Right atrium auricular region (tissue), 2 donors: ENCODE measurements at places on chromosomes 4 and X.
A peak's percentile ranks its signal among the peaks of the same experiment; 100 is the strongest.

GRCh38 chr4:174764105-174764729 is 64.8 kb downstream of the GLRA3 start:
- no peak for DNase-seq

DNA sequence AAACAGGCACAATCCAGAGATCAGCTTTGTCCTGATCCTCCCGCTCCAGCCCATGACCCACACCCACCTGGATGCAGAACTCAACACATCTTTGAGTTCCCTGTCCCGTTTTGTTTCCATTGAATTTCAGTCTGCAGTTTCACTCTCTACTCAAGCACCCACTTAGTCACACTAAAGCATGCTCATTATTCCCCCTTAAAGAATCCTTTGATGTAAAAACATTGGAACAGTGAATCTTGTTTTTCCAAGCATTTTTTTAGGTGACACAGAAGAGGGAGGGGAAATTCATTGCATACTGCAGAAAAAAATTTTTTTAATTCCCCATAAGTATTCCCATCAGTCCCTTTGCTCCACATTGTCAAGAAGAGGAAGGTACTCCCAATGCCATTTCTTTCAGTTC is 249.7 kb upstream of the TTC29 start:
- DNase-seq, result no peak

GRCh38 chr4:177271091-177271490 is 38.6 kb upstream of the NEIL3 start:
- no peak for DNase-seq

GRCh38 chr4:147586637-147587036 is 30.6 kb upstream of the TMEM184C start:
- DNase-seq, result no peak

- no peak for DNase-seq
Observed at GRCh38 chr4:175961604-175962003, 104.0 kb upstream of the WDR17 start.

DNA sequence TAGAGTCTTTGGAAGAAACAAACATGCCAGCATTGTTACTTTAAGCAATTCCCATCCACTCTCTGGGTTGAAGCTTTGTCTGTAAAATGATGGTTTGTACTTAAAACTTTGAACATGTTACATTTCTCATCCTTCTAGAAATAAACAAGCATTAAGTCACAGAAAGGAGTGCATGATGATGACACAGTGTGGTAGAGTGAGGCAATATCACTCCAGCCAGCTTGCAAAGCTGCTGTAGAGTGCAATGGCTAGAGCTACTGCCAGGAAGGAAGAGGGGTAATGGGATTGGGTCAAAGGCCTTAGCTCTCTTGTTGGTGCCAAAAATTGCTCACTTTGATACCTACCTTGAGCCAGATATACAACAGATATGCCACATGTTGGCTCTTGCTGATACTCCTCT is 12.3 kb upstream of the ENOX2 start:
- DNase-seq, result no peak

DNA sequence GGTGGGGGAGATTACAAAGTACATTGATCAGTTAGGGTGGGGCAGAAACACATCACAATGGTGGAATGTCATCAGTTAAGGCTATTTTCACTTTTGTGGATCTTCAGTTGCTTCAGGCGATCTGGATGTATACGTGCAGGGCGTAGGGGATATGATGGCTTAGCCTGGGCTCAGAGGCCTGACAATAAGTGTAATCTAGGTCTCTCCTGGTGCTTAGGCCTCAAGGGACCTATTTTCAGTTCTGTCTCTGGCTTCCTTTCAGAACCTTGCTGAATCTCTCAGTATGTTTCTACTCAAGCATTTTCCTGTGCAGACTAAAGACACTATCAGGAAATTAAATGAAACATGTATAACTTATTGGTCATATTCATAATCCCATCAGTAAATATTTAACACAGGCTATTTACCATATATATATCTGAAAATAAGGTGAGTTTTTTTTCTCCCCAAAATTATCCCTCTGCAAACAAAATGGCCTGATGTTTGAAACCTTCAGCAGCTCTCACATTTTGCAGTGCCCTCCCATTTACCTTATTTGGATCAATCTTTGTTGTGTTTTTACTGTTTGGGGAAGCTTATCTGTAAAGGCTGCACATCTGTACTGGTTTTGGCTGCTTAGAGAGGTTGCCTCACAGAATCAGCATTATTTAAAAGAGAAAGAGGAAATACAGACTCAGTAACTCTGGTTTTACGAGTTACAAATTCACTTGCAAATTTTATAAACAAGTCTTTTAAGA is 2.3 kb upstream of the ZCCHC4 start:
- no peak for DNase-seq

- peak; percentile 28 for DNase-seq
Observed at GRCh38 chrX:1516596-1517104, 20.3 kb downstream of the P2RY8 start.

GRCh38 chr4:158179465-158179864 is 6.6 kb upstream of the GASK1B start:
- DNase-seq, result no peak

- peak; percentile 11 for DNase-seq
Observed at GRCh38 chr4:8729408-8730149, 137.0 kb downstream of the CPZ start.

GRCh38 chrX:13868591-13868990 is 51.7 kb upstream of the GPM6B start:
- no peak for DNase-seq

GRCh38 chr4:166981847-166982246 is 252.4 kb downstream of the SPOCK3 start:
- DNase-seq, result no peak

GRCh38 chr4:10524196-10524833 is 67.1 kb upstream of the ZNF518B start:
- DNase-seq, result no peak

GRCh38 chrX:25527596-25527995 is 511.8 kb upstream of the ARX start:
- no peak for DNase-seq

GRCh38 chrX:72009731-72010130 is 99.1 kb downstream of the NHSL2 start:
- DNase-seq, result peak; percentile 23
